ENCODE measurements at places on chromosomes 12 and 14.

GRCh38 chr12:11745113-11745512 is 95.6 kb downstream of the ETV6 start:
- DNase-seq: no peak

DNA sequence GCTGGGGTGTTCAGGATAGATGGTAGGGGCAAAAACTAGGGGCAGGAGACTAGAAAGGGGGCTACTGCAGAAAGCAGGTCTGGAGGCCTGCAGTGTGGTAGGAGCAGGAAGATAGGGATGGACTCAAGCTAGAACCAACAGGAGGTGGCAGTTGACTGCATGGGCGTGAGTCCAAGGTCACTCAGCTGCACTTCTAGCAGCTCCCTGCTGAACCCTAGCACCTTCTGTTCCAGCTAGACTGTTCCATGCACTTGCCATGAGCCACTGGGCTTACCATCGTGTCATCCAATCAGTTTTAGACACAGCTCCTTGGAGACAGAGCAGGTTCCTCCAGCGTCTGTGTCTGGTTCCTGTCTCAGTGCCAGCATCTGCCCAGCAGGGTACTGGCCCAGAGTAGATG is 11.3 kb upstream of the KRT8 start:
- DNase-seq: no peak

DNA sequence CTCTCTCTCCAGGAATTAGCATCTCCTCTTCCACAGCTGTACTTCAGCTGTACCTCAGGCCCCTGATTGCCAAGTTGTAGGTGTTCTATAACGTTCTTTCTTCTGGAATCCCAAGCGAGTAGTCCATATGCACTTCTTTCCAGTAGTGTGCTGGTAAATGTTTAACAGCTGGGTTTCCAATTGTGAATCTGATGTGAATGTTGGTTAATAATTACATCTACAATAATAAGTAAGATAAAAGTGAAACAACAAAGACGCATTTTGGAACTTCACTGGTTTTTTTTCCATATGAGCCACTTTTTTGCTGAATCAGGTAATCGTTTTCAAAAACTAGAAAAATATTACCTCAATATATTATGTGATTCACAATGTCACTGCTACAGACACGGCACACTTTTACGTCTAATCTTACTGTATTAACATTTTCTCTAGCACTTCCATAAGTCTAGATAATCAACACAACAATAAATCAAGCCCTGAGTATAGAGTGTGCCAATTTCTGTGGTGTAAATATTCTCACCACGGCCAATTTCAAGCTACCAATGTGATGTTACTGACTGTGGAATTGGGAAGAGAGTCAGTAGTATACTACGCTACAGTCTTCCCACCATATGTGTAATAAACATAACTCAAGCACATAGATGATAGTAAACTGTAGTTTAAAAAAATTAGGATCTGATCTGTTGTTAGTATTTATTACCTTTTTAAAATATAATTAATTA is 113.0 kb downstream of the ZFP36L1 start:
- no peak for DNase-seq

- DNase-seq: no peak
Measured at GRCh38 chr12:127896661-127897060, 370.3 kb upstream of the TMEM132C start.

DNA sequence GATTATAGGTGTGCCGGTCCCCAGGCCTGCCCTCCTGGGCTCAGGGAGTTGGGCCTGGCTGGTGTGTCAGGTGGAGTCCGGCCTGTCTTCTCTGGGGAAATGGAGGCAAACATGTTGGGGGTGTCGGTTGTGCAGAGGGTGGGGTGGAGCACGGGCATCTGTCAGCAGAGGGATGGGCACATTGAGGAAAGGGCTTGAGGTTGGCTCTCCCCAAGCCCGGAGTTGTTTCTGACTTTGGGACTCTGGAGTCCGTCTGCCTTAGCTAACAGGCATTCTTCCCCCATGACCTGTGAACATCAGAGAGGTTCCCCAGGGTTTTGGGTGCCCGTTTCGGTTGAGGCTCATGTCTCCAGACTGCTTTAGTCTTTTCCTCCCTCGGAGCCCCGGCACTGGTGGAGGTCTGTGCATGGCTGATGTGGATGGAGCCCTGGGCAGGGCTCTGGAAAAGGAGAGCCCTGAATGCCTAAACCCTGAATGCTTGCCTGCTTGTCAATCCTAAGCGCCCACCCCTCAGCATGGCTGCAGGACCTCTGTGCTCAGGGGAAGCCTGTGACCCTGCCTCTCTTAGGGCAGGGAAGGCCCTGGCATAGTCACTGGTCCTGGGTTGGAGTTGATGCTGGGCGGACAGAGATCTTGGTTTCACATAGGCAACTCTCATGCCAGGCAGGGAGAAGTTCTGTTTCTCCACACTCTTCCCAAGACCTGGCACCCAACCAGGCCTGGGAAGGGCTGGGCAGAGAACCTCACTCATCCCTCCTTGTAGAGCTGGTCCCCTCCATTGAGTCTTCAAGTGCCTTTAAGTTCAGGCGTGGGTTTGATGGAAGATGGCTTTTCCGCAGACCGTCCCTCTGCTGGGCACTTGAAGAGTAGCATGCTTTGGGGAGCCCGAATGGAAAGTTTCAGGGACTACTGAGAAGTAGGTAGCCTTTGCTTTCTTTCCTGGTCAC is 12.9 kb downstream of the NYNRIN start:
- no peak for DNase-seq

- peak; percentile 38 for DNase-seq
Measured at GRCh38 chr12:57766464-57767304, at the start of gene CYP27B1. Gene CYP27B1 (minus strand): TSS chr12:57767078. CDS start chr12:57767041, 37 bp downstream.

DNA sequence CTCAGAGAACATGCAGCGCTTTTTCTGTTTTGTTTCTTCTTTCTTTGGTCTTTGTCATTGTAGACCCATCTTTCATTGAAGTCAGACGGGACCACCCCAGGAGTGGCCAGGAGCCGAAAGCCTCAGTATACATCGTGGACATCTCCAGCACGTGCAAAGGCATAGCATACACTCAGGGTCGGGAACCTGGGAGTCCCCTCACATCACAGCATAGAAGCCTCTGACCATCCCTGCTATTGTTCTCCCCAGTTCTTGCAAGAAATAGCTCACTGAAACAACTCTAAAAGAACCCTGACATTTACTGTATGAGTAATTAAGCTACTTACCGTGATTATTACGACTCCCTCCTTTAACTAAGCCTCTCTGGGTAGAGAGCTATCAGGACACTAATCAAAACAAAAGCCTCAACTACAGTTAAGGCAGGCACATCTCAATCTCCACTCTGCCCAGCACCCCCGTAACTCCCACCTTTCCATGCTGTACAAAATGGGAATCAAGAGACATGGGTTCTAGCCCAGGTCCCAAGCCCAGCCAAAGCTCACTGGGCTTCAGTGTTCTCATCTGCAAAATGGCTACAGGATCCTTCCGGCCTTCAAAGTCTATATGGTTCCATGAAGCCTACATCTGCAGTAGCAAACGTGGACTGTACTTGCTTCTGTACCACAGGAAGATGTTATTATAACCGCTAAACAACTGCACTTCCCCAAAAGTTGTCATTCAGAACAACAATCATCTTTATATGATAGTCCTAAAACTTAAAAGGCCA is 6.7 kb downstream of the CCDC88C start:
- DNase-seq: no peak

DNA sequence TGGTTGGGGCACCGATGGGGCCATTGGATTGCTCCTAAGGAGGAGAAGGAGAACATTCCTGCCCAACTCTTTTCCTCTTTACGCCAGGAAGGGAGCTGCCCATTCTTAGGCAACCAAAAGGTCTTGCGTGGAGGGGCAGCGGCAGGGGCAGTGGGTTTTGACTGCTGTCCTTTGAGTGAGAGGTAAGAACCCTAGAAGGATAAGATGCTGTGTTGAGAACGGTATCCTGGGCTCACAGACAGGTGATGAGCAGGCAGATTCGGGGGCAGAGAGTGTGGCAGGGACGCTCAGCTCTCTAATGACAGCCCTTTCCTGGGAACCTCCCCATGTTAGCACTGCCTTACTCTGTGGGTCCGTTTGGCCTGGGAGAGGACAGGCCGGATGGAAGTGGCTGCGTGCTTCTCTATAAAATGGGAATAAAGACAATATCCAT is 13.2 kb downstream of the LRTM2 start:
- no peak for DNase-seq

DNA sequence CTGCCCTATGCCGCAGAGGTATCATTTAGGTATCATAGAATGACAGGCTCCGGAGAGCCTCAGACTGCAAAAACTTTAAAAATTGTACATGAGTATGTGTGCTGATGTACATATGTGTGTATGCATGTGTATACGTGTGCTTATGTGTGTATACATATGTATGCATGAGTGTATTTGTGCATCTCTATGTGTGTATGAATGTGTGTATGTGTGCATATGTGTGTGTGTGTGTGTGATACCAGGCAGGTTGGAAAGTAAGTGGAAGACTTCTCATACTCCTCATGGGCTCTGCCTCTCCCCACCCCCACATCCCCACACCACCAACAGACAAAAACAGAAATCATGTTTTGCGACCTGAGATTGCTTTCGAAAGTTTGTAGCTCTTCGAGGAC is 621 bp upstream of the TMEM117 start:
- DNase-seq: no peak

DNA sequence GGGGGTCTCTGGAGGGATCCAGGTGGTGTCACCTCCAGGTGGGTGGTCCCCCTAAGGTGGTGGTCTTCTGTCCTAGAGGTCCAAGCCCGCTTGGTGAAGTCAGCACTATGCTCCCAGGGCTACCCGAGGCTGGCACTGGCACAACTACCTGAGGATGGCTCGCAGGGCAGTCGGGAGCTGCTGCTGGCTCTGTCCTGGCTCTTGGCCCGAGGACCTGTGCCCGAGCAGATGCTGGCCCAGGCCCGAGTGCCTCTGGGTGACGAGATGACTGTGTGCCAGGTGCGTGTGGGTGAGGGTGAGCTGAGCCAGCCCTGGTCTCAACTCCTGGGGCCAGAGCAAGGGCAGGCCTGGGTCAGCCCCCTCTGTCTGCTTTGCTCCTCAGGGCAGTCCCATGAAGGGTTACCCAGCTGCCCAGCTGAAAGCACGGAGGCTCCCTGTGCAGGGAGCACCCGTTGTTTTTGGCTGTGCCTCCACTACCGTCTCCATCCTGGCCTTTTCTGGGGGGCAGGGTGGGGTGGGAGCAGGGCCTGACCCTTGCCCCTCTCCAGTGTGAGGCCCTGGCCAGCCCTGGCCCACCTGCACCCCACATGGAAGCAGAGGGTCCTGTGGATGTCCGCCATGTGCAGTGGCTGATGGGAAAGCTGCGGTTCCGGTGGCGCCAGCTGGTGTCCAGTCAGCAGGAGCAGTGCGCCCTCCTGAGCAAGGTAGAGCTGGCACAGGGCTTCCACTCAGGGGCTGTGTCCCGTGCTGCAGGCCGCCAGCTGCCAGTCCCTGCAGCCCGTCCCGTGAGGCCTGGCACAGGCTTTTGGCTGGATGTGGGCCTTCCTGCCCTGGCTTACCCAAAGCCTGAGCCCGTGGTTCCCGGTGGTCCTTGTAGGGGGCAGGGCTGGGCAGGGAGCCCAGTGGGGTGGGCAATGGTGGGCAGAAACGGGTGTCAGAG is 1.3 kb downstream of the TEDC1 start:
- DNase-seq: no peak

DNA sequence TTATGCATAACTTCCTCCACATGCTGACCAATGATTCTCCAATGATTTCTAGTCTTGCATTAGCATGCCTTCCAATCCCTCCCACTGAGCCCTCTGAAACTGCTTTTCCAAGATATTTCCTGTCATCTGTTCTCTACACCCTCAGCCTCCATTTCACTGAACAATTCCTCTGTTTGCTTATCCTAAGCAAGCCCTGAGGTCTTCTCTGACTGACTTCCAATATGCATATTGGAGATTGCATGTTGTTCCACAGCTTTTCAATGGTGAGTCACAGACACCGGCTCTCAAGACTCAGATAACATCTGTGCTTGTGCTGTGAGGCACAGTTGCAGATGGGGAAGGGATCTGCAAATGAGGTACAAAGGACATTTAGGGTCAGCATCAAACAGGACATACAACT is 141.0 kb downstream of the SLC16A7 start:
- DNase-seq: no peak

Measured in activated CD4-positive, alpha-beta T cell treated with anti-CD3 and anti-CD28 coated beads, Interleukin-2, amount 50 U/mL, for 48 hours (primary cell).